CD8-positive, alpha-beta memory T cell (primary cell): ENCODE measurements at places on chromosomes 6 and 20. TPM values are rescaled to one million over a fixed set of nuclear protein-coding genes. Genes with fewer than 3 reads are reported as not detected.

QKI gene
- total RNA-seq = 56.5 TPM

METTL24 gene
- total RNA-seq = not detected

DNA sequence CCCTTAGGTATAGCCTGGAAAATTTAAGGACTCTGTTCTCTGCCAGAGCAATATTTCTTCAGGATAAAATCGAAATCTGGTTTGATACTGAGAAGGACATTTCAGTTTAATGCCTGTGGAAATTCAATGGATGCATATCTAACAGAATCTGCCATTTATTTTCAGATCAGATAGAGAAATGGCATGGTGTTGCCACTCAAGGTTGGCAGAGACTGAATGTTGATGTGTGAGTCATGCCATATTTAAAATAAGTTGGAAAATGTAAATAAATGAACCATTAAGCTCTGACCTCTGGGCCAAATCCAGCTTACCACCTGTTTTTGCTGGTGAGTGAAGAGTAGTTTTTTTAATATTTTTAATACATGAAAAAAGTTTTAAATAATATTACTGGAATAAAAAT, 594.6 kb downstream of the DOK5 start:
- H3K4me1 ChIP-seq = no peaks in the 10 kb centered on the region
- no peak overlapping the region for H3K27ac ChIP-seq
- no peaks in the 10 kb centered on the region for H3K36me3 ChIP-seq
- DNase-seq = no peak

- H3K27ac ChIP-seq = no peak overlapping the region
- no peak overlapping the region for H3K4me3 ChIP-seq
- no peaks in the 10 kb centered on the region for H3K36me3 ChIP-seq
- H3K27me3 ChIP-seq = no peaks in the 10 kb centered on the region
Observed at GRCh38 chr6:44855562-44856411, 468.3 kb downstream of the CDC5L start.

- no peaks in the 10 kb centered on the region for H3K27me3 ChIP-seq
- no peaks in the 10 kb centered on the region for H3K36me3 ChIP-seq
- H3K4me1 ChIP-seq = peaks cover 44% of the 10 kb centered on the region
- no peak for DNase-seq
- H3K27ac ChIP-seq = no peak overlapping the region
Observed at GRCh38 chr6:112038756-112039430, 15.0 kb upstream of the CCN6 start.

GRCh38 chr6:157531986-157532365, 151.0 kb downstream of the ZDHHC14 start:
- DNase-seq = no peak
- no peaks in the 10 kb centered on the region for H3K36me3 ChIP-seq
- H3K27me3 ChIP-seq = no peaks in the 10 kb centered on the region
